KBM-7 (cell line): ENCODE measurements at places on chromosomes 1 and 21.

DNA sequence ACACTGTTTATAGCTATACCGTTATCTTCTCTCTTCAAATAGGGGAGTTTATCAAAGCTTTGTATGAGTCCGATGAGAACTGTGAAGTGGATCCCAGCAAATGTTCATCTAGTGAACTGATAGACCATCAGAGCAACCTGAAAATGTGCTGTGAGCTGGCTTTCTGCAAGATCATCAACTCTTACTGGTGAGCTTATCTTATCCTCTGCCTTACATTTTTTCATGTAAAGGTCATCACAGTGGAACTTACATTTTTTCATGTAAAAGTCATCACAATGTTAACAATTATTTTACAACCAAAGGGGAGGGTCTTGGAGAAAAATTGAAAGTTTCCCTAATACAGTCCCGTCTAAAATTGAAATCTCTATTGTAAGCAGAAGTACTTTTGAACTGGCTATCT is 45.2 kb downstream of the CLEC20A start:
- no peak for DNase-seq

GRCh38 chr1:109760581-109761226 is 3.0 kb downstream of the EPS8L3 start:
- no peak for DNase-seq

DNA sequence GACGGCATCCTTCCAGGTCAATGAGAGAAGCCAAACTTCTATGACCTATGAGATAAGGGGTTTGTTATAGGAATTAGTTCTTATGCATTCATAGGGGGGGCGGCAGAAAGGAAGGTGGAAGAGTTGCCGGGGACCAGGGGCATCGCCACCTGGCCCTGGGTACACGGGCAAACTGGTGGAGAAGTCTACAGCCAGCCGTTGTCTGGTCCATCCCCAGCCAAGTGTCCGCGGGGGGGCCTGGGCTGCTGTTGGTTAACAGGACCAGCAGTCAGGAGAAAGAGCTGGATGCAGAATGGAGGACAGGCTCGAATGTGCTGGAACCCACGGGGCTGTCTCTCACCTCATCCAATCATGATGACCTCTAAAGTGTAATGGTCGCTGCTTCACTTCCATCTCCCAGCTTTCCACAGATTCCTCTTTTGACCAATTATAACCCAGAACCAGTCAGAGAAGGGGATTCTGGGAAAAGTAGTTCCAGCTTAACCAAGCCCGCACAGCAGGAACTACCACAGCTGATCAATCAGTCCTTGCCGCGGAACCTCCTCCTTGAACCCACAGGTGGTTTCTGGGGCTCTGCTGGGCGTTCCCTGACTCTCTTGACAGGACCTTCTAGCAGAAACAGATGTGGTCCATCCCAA is 17.8 kb downstream of the TMEM51 start:
- DNase-seq, result no peak

GRCh38 chr1:157155658-157156057 is 17.5 kb upstream of the ETV3 start:
- no peak for DNase-seq

DNA sequence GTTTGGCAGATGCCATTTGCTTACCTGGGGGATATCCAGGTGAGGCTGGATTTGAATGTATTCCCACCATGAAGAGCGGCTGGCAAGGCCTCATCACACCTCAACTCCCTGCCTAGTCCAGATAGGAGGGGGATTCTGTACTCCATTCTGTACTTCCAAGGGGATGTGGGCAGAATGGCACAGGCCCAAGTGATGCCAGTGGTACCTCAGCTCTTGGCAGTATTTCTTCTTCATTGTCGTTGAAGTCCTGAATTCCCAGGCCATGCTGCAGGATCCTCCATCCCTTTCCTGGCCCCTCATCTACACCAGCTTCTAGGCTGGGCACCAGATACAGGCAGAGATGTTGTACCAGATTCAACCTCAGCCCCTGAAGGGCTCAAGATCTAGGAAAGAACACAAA is 47.9 kb downstream of the KLHDC7A start:
- DNase-seq, result no peak

DNA sequence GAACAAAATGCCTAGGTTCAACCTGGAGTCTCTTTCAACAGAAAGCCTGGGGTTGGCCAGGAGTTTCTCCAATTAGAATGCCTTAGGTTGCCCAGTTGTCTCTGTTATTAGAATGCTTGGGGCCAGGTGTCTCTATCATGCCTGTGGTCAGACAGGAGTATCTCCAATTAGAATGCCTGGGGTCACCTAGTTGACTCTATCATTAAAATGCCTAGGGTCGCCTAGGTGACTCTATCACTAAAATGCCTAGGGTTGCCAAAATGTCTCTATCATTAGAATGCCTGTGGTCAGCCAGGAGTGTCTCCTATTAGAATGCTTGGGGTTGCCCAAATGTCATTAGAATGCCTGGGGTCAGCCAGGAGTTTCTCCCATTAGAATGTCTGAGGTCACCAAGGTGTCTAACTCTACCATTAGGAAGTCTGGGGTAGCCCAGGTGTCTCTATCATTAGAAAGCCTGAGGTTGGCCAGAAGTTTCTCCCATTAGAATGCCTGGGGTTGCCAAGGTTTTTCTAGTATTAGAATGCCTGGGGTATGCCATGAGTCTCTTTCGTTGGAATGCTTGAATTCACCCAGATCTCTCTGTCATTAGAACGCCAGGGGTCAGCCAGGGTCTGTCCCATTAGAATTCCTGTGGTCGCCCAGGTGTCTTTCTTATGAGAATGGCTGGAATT is 57.9 kb downstream of the RNF187 start:
- no peak for DNase-seq
